ENCODE measurements at places on chromosomes 3 and 15.
A peak's percentile ranks its signal among the peaks of the same experiment; 100 is the strongest.

- no peak for DNase-seq
Measured at GRCh38 chr15:66474135-66474534, 23.4 kb downstream of the SNAPC5 start.

DNA sequence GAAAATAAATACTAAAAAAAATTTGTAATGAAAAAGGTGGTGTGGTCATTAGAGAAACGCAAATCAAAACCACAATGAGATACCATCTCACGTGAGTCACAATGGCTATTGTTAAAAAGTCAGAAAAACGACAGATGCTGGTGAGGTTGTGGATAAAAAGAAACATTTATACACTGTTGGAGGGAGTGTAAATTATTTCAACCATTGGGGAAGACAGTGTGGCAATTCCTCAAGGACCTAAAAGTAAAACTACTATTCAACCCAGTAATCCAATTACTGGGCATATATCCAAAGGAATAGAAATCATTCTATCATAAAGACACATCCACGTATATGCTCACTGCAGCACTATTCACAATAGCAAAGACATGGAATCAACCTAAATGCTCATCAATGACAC, 120.3 kb downstream of the MYO9A start:
- peak; percentile 9 for DNase-seq

DNA sequence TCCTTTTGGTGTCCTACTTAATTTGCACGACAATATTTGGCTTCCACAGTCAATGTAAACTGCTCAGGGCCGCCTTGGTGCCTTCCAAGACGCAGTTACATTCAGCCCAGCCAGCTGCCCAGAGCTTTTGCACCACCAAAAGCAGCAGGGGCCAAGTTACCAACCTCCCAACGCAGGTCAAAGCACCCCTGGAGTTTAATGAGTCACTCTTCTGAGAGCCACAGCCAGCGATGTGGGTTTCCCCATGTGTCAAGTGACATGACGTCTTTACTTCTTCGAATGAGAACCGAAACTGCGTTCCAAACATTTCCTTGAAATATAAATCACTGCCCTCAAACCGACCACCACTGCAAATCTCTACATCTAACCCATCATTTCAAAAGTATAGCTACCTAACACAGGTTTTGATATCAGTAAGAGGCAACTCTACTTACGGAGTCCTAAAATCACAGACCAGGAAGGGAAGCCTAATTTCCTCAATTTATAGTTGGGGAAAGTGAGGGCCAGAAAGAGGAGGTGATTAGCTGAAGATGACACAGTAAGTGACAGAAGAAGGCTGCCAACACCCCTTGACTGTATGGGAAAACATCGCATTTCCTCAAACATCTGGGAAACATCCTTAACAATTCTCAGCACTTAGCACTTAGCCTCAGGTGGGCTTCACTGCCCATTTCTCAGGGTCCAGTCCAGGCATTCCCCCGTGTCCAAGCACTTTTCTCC, 24.5 kb downstream of the MB21D2 start:
- DNase-seq: peak; percentile 33

- no peak for DNase-seq
Measured at GRCh38 chr15:62938825-62939224, 103.7 kb upstream of the TPM1 start.

GRCh38 chr15:42157381-42157780, 945 bp upstream of the PLA2G4F start:
- DNase-seq: no peak

DNA sequence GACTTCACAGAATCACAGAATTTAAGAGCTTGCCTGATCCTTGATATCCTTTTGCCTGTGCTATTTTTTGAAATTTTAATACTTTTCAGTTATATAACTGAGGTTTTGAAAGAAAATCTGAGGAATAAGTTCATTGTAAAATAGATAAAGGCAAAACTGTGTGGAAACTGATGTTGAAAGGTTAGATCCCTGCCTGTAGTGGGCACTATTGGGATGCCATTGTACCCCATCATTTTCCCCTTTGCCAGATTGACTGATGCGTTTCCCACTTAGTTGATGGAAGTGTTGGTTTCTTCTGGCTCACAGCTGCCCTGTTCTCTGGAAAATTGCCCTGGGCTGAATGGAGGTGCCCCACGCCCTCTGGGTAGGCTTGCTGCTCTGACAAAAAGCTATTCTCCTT, 387.9 kb downstream of the RBMS3 start:
- DNase-seq: no peak
